ENCODE measurements at places on chromosomes 2 and 18.

GRCh38 chr2:232264081-232264480 is 114.5 kb upstream of the ALPP start:
- DNase-seq = no peak

GRCh38 chr2:48131539-48132270 is 225.4 kb upstream of the FBXO11 start:
- DNase-seq = no peak

- DNase-seq = no peak
Measured at GRCh38 chr2:160664603-160665140, 171.1 kb upstream of the RBMS1 start.

DNA sequence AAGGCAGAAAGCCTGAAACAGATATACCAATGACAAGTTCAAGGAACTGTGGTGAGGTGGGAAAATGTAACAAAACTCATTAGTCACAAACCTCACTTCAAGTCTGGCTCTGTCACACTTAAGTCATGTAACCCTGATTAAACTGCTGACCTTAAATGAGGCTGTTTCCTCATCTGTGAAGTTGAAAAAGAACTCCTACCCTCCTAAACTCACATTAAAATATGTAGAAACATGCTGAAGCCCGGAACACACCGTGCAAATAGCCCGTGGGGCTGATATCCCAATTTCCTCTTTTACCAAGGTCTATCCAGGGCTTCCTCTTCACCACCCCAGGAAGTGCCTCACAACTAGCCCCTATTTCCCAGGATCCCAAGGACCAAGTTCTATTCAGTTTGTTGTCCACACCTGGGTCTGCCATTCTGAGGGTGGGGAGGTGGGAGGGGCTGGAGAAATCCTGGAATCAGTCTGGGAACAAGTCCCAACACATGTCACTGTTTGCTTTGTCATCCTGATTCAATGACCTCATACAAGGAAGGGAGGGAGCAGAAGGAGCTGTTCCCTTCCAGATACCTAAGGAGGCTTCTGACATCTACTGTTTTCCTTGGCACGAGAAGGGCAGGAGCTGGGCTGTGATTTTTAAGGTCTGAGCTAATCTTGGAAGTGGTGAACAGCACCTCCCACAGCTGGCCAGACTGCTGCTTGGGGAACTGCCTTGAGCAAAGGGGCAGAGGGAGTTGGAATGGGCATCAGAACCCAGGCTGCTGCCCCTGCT is 42.3 kb downstream of the SLC4A1AP start:
- DNase-seq = no peak

DNA sequence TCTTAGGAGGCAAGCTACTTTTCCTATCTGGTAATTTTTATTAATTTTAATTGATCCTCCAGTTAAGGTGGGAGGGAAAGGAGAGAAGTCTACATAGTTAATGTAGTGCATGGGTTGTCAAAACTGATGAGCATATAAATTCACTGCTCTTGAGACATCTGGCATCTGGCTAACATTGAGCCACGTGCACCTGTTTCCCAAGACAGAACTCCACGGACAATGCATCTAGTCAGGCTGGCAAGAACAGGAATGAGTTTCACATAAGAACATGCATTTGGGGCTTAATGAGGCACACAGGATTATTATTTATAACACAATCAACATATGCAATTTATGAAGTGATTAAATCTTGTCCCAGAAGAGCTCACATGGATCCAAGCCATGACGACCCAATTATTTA is 16.2 kb upstream of the RAB1A start:
- no peak for DNase-seq

DNA sequence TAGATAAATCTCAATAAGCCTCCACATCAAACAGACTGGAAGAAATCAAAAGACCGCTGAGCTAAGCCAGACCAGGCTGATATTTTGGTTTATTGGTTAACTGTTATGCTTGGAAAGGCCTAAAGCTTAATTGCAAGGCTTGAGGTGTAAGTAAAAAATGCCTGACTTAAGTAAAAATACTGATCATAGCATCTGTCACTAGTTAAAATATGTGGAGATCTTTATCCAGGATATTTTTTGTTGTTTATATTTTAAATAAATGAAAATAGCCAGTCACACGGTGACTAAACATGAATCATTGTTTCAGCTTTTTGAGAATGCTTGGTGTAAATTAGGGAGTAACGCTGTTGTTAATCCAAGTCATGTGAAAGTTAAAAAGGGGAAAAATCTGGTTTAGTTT is 127.9 kb downstream of the THADA start:
- DNase-seq = no peak

- no peak for DNase-seq
Measured at GRCh38 chr2:201144101-201145051, 28.4 kb downstream of the CFLAR start.

GRCh38 chr2:137229834-137230233 is 464.5 kb downstream of the THSD7B start:
- no peak for DNase-seq

GRCh38 chr2:27735263-27735904 is 36.1 kb upstream of the MRPL33 start:
- no peak for DNase-seq

GRCh38 chr2:47323009-47323821 is 79.7 kb upstream of the MSH2 start:
- peak; percentile 82 for DNase-seq

- no peak for DNase-seq
Measured at GRCh38 chr2:120694034-120694433, 41.6 kb upstream of the GLI2 start.

- no peak for DNase-seq
Measured at GRCh38 chr2:71995067-71995665, 152.5 kb downstream of the CYP26B1 start.

DNA sequence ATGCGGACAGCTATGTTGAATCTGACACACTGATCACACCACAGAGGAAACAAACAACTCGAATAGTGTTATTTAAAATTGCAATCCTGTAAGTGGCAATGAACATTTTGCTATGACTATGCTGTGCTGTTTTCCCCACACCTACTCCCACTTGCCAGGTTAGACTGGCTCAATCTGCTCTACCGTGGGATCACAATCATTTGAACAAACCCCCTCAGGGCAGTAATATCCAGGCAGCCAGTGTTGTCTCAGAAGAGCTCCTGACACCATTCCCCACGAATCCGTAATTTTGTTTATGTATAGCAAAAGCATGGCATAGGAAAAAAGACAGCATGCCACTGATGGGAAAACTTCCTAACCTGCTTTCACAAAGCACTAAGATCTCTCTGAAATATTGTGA is 284.3 kb downstream of the ERBB4 start:
- DNase-seq = no peak

GRCh38 chr18:32548688-32549087 is 78.0 kb upstream of the GAREM1 start:
- peak; percentile 49 for DNase-seq

DNA sequence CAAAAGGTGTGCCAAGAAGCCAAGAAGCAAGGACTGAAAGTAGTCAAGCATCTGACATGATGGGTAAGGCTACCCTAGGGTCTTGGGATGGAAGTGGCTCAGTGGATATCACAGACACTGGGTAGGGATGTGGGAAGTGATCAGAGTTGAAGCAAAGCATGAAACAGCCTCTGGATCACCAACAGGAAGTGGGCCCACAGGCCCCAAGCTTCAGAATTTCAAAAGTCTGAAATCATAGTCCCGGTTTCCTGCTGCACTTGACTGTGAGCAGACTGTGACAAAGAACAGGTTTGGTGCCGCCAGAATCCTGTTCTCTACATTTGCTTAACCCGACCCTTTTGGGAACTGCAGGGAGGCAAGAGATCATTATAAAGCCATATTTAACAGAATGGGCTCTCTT is 57.4 kb downstream of the SP100 start:
- DNase-seq = no peak

DNA sequence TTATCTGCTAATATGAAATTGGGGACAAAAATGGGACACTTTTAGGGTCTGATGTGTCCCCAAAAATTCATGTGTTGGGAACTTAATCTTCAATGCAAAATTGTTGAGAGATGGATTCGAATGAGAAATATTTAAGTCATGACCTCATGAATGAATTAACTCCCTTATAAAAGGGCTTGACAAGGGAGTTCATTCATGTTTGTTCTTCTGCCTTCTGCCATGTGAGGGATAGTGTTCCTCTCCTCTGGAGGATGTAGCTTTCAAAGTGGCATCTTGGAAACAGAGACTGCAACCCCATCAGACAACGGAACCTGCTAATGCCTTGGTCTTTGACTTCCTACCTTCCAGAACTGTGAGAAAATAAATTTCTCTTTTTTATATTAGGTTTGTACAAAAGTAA is 89.2 kb upstream of the LINC00305 start:
- no peak for DNase-seq

GRCh38 chr2:222912117-222912516 is 51.3 kb downstream of the ACSL3 start:
- no peak for DNase-seq

DNA sequence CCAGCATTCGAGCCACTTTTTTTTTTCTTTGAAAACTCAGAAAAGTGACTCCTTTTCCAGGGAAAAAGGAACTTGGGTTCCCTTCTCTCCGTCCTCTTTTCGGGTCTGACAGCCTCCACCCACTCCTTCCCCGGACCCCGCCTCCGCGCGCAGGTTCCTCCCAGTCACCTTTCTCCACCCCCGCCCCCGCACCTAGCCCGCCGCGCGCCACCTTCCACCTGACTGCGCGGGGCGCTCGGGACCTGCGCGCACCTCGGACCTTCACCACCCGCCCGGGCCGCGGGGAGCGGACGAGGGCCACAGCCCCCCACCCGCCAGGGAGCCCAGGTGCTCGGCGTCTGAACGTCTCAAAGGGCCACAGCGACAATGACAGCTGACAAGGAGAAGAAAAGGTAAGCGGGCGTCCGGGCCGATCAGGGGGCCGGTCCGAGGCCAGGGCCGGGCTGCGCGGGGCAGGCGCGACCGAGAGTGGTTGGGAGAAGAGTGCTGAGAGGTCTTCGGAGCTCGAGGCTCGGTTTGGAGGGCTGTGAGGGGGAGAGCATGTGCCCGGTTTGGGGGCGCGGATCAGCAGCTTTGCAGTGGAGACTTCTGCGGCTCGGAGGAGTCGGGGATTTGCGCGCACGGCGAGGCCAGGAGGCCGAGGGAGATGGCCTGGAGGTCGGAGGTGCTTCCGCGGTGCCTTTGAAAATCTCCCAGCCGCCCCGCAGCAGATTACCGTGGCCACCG is 502 bp downstream of the EPAS1 start:
- DNase-seq = no peak

DNA sequence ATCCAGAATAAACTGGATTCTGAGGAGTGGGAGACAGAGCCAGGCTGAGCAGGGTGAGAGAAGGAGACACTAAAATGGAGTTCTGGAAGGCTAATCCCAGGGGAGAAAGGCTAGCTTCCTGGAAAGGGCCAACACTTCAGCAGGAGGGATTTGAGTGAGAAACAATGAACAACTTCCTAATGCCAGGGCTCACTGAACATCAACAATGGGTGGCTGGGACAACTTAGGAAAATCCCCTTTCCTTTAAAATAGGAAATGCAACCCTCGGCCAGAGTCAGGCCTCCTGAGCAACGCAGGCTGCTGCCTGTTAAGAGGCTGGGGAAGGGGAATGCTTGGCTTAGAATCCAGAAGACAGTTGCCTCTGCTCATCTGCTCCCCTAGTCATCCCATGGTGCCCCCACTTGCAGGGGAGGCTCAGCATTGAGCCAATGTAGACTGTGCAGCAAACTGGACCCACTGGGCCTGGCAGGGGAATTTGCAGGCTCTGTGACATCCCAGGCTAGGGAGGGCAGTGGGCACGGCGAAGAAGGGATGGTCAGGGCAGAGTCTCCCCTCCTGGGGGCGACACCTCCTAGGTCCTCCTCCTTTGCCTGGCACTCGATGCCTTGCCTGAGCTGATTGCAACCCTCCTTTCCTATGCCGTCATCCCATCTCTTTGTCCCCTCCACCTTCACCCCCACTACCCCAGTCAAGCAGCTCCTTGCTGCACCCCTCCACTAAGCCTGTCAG is 182.5 kb downstream of the TNS1 start:
- no peak for DNase-seq

DNA sequence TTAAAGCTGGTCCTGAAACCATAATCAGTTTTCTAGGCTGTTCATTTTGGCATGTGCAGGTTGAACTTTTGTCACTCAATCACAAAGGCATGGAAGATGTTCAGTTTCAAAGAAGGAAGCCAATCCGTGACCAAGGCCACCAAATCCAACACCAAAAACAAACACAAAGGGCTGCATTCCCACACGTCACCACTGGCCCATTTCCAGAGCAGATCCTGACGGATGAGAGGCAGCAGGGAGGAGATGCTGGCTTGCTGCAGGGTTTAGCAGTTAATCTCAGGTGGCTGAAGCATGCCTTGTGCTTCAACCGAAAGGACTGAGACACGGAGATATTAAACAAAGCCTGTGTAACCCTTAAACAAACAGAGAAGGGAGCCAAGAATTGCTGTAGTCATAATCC is 191.9 kb upstream of the CTAGE1 start:
- DNase-seq = no peak

DNA sequence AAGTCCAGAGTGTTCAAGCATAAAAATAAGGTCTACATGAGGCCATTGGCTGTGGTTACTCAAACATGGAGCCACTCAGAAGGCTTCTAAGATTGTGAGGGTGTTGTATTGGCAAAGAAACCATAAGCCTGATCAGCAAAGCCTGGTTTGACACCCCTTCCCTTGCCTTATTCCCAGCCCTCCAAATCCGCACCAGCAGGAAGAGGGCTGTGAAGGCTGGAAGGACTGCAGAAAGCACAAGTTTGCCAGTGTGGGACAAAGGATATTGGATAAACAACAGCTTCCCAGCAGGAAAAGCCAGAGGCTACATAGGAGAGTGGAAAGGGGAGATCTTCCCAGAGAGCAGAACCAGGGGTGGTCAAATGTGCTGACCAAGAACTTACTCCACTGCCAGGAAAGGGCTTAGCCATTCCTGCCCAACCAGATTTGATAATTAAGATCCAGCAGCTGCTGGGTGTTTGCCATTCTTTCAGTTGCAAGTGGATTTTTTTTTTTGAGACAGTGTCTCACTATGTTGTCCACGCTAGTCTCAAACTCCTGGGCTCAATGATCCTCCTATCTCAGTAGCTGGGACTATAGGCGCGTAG is 1.5 kb upstream of the PRKAG3 start:
- no peak for DNase-seq

DNA sequence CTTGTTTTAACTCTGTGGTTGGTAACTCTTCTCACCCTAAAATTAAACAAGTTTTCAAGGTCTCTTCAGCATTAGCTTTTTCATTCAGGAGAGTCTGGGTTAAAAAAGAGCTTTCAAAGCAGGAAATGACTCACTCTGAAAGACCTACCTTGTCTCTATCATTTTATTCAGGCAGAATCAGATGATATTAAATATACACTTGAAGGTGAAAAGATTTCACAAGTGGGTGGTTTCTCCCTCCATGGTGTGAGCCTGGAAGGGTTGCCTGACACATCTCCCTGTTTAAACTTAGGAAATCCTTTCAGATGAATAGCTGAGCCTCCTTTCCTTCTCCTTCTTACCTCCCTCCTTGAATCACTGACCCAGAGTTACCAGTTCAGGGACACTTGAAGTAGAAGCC is 1402.0 kb upstream of the PIK3C3 start:
- DNase-seq = no peak

GRCh38 chr2:53173698-53174455 is 593.7 kb upstream of the CHAC2 start:
- DNase-seq = no peak

- DNase-seq = no peak
Measured at GRCh38 chr2:96815326-96816126, 542 bp upstream of the CNNM3 start.

GRCh38 chr2:11168488-11168887 is 13.2 kb downstream of the SLC66A3 start:
- no peak for DNase-seq

Measured in NCI-H187 (cell line).